ENCODE measurements at places on chromosomes 5 and 9. TPM values are rescaled to one million over a fixed set of nuclear protein-coding genes. Genes with fewer than 3 reads are reported as not detected.

CCDC192 gene
- total RNA-seq = not detected

FUT7 gene
- total RNA-seq = 0.85 TPM

MYOZ3 gene
- total RNA-seq = 0.07 TPM

B4GALT1 gene
- total RNA-seq = 76.6 TPM

SURF4 gene
- 368 TPM for total RNA-seq

SPINK6 gene
- total RNA-seq = not detected

IFNB1 gene
- 1.7 TPM for total RNA-seq

MARCOL gene
- total RNA-seq = not detected

JAKMIP2 gene
- total RNA-seq = 1.1 TPM

FGD3 gene
- 47.7 TPM for total RNA-seq

FBXL7 gene
- total RNA-seq = not detected

BRINP1 gene
- not detected for total RNA-seq

OGN gene
- not detected for total RNA-seq

HABP4 gene
- 19.0 TPM for total RNA-seq

SPINK13 gene
- total RNA-seq = not detected

ORM2 gene
- not detected for total RNA-seq

TYRP1 gene
- not detected for total RNA-seq

PPP1R26 gene
- total RNA-seq = 3.5 TPM

CTXN3 gene
- not detected for total RNA-seq

REEP2 gene
- 6.1 TPM for total RNA-seq

All from activated CD4-positive, alpha-beta memory T cell treated with anti-CD3 and anti-CD28 coated beads for 36 hours (primary cell).